ENCODE measurements at places on chromosomes 3 and 15.
A peak's percentile ranks its signal among the peaks of the same experiment; 100 is the strongest.

DNA sequence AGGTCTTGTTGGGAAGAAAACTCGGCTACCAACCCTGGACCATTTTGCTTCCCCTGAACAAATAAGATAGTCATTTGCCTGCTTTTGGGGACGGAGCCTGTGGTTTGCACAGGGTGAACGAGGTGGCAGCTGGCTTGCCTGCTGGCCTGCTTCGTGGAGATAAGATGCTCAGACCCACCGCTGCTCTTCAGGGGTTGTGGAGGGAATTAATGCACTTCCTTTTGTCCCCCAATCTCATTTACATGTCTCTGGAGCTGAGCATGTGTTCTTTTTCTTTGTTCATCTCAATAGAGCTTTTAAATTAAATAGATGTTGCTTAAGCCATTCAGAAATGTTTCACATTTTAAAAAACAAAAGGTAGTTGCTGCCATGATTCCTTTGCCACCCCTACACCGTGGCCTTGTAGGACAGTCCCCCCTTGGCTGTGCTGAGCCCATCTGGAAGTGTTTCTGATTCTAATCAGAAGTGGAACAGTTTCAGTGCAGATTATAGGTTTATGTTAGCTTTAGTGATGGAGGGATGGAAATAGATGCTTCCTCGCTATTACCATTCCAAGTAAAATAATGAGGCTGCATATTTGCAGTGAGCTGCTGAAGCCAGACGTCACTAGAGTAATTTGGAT is 25.6 kb downstream of the APBA2 start:
- no peak for DNase-seq

- peak; percentile 28 for DNase-seq
Observed at GRCh38 chr15:56910801-56911200, 7.6 kb upstream of the TCF12 start.

DNA sequence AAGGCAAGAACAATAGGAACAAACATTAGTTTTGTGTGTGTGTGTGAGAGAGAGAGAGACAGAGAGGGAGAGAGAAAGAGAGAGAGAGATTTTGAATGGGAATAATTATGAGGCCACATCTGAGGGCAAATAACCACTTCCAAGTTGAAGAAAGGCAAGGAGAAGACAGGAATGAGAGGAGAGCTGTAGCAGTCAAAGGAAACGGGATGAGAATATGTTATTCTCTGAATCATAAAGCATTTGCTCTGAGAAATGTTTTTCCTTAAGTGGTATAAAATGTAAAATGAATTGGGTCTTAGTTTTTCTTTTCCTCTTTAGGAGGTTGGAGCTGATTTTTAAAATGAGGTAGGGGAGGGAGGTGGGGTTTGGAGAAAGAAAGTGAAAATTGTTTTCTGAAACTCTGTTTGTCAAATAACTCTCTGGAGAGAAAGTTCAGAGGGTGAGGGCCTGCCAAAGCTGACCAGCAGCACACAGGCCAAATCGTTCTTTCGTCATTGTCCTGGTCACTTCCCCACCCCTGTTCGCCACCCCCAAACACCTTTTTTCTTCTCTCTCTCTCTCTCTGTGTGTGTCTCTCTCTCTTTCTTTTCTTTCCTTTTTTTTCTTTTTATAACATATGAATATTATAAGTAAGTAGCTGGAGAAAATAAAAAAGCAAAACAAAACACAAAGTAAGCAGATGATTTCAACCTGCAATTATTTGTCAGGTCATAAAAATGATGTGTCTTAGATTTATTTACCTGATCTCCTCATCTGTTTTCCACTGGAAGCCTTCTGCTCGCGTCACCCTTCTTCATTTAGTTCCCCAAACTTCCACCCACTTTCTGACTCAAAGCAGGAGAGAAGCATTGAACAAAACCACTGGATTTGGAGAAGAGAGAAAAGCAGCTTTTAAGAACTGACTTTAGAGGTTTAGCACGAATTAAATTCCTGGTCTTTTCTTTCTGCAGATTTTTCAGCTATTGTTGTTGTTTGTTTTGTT is 110.6 kb downstream of the LPP start:
- DNase-seq, result no peak

DNA sequence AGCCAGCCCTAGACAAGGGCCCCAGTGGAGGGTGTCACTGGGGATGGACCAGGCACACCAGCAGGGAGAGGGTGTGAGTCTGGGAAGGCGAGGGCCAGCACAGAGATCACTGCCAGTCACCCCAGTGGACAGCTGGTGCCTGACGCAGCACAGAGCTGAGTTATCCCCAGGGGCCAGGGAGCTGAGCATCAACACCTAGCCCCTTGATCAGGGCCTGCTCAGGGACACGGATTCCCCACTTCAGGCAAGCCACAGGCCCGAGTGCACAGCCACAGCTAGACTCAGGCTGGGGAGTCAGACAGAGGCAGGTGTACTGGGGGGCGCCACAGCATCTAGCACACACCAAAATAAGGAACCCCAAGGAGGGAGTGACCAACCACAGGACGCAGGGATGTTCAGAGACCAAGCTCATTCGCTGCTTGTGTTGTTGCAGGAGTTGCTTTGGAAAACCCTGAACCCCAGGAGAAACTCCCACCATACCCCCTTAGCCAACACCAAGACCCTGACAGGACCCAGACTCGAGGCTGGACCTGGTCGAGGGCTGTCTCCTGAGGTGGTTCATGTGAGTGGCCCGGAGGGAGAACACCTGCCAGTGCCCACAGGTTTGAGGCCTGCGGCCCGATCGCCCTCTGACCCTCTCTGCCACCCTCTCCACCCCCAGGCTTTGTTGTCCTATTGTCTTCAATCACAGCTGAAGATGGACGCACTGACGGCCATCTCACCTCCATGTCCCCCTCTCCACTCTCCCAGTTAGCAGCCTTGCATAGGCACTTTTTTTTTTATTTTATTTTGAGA is 146.8 kb downstream of the TPRA1 start:
- no peak for DNase-seq

DNA sequence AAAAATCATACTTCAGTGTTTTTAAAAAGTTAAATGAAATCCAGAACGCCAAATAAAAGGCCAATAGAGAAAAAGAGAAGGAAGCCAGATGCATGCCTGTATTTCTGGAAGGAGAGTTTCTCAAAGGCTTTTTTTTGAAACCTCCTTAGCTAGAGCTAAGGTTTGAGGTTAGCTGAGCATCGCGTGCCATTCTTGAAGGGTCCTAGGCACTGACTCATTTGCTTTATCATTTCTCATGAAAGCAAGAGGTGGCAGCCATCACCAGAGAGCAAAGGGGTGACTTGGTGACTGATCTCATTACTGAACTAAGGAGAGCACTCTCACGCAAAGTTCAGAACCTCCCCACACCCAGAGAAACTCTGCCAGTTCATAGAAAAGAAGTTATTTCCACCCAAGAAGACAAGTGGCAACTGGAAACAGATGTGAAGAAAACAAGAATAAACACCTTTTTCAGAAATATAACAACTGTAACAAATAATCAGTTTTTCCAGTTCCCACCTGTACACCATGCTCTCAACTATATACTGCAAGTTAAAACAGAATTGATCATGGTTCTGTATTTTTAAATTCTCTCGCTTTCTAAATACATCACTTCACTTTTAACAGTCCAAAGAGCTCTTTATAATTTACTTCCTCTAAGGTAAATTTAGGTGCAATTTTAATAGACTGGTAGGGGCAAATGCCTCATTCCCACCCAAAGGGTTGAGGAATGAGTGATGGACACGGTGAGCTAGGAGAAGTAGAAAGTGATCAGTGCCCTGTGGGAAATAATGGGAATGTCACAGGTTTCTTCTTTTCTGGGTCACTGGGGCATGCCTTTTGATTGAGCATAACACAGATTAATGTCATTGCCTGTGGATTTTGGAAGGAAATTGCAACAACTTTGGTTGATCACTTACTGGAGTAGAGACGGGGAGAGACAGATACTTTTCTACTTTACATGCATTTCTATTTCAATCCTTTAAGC is 24.7 kb downstream of the GPR15 start:
- DNase-seq, result no peak

GRCh38 chr15:41997845-41998244 is 23.0 kb downstream of the PLA2G4E start:
- no peak for DNase-seq

GRCh38 chr3:107574650-107575049 is 51.9 kb downstream of the BBX start:
- DNase-seq, result peak; percentile 28

- no peak for DNase-seq
Observed at GRCh38 chr3:172977696-172978095, 163.3 kb downstream of the SPATA16 start.

DNA sequence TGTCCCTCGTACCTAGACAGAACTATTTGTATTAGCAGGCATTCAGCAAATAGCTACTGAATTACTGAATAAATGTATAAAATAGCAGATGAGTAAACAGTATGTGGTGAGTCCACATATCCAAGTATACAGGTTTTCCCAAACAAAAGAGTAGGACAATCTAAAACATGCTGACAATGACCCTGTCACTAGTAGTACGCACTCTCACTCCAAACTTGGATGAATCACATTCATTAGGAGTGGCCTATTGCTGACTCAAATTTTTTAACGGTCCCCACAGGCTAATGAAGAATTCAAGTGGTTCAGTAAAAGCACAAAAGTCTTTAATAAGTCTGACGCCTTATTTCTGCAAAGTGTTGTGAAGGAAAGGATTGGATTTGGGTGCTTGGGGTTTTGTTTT is 449.3 kb upstream of the THBS1 start:
- DNase-seq, result peak; percentile 72

DNA sequence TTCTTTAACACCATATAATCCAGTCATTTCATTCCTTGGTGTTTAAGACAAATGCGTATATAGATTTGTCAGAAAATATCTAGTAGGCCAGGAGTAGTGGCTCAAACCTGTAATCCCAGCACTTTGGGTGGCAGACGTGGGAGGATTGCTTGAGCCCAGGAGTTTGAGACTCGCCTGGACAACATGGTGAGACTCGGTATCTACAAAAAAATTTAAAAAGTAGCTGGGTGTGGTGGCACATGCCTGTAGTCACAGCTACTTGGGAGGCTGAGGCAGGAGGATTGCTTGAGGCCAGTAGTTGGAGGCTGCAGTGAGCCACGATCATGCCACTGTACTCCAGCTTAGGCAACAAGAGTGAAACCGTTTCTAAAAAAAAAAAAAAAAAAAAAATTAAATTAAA is 1.9 kb upstream of the MTMR14 start:
- no peak for DNase-seq

- no peak for DNase-seq
Observed at GRCh38 chr3:135147657-135148056, 352.6 kb downstream of the EPHB1 start.

DNA sequence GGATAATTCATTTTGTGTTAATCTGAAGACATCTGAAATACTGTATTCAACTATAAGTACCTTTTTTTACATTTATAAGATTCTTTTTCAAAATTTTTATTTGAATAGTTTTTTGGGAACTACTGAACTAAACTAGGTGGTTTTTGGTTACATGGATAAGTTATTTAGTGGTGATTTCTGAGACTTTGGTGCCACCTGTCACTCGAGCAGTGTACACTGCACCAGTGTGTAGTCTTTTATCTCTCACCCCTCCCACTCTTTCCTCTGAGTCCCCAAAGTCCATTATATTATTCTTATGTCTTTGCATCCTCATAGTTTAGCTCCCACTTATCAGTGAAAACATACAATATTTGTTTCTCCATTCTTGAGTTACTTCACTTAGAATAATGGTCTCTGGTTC is 57.6 kb downstream of the CD86 start:
- no peak for DNase-seq

- DNase-seq, result no peak
Observed at GRCh38 chr15:92682741-92683510, 27.4 kb upstream of the FAM174B start.

DNA sequence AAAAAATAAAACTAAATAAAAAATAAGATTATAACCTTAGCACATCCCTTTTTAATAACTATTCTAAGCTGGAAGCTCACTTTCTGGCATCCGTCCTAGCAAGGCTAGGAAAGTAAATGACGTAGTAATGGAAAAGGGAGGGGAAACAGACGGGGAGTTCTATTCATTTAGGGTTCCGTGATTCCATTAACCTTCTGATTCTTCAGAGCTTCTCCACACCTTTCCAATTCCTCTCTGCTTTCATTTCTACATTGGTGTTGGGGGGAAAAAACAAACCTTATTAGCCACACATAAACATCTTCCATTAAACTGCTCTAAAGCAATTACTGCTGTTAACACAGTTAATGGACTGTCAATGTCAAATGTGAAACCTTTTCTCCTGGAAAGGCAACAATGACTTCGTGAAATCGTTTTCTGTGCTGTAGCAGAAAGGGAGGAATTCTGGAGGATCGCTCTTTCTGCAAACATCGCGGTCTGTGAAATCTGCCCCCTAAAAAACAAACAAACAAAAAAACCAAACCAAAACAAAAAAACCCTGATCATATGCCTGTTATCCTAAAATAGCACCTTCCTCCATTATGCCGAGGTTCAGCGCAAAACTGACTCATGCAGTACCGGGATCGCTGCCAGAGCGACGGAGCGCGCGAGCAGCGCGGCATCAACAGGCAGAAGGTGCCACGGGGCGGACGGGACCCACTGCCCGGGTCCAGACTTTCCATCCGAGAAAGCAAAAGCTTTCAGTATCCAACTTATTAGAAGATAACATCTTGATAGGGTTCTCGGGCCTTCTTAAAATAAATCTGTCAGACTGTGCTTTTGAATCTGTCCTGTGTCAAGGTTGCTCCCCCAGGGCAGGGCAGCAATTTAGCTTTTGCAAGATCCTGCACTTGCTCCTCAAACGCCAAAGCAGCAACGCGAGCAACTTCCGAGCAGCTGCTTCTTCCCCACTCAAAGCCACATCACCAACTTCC is 156.2 kb downstream of the FGF12 start:
- peak; percentile 37 for DNase-seq

DNA sequence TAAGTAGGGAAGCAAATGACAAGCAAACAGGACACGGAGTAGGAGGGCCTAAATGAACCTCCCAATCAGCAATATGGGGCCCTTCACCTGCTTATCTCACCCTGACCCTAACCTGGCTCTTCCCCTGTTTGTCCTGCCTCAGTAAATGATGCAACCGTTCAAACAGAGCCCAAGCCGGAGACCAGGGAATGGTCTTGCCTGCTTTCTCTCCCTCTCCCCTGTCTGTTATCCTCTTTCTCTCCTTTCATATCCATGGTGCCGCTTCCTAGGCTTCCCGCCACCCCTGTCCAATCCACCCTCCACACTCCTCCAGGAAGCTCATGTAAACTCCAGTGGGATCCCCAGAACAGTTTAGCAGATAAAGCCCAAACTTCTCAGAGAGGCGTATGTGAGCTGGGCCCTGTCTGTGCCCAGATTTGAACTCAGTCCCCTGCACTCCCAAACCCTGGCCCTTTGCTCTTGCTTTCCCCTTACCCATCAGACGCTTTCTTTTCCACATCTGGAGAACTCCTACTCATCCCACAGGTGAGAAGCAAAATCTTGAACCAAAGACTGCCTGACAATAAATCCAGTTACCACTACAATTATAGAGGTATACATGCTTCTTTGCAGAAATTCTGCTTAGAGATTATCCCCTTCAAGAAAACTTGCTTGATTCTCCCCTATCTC is 45.7 kb upstream of the STT3B start:
- no peak for DNase-seq

DNA sequence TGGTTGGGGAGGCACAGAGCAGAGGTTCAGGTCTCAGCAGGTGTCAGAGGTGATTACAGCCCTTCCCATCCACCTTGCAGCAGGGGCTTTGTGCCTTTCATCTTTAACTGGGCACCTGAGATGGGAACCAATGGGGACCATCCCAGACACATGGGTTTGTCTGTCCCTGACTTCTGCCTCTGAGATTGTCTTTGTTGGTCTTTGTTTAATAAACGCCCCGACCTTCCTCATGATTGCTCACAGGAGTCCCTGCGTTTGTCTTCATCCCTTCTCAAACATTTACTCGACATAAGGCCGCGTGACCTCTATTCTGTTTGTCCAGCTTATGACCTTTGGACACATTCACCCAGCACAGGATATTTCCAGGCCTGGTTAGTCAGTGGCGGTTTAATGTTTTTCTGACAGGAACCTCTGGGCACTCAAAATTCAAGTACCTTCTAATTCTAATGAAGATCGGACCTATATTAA is 5.9 kb downstream of the ZSCAN2 start:
- no peak for DNase-seq

Data from bronchial epithelial cell (primary cell).